ENCODE measurements at places on chromosomes 6 and 20.

DNA sequence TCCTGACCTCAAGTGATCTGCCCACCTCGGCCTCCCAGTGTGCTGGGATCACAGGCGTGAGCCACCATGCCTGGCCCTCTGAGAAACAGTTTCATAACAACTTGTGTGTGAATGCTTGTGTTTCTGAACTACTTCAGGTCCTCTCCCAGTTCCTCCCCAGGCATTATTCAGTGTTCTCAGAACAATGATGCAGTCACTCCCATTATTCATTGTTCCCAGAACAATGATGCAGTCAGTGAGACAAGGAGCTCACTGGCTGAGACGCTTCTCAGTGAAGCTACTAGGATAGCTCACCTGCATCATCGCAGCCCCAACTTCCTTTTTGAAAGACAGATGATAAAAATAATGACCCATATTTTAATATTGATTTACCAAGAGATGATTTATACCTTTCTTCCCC is 71.5 kb downstream of the NDUFAF5 start:
- no peak overlapping the region for H3K4me3 ChIP-seq
- no peaks in the 10 kb centered on the region for H3K27me3 ChIP-seq
- no peaks in the 10 kb centered on the region for H3K36me3 ChIP-seq
- H3K4me1 ChIP-seq: no peaks in the 10 kb centered on the region
- H3K27ac ChIP-seq: no peak overlapping the region
- DNase-seq: no peak

- H3K36me3 ChIP-seq: no peaks in the 10 kb centered on the region
- H3K4me1 ChIP-seq: no peaks in the 10 kb centered on the region
- DNase-seq: no peak
- no peak overlapping the region for H3K4me3 ChIP-seq
- no peak overlapping the region for H3K27ac ChIP-seq
- no peaks in the 10 kb centered on the region for H3K27me3 ChIP-seq
Observed at GRCh38 chr6:70424291-70424690, 11.0 kb downstream of the FAM135A start.

- DNase-seq: peak; percentile 26
- H3K4me1 ChIP-seq: no peaks in the 10 kb centered on the region
Observed at GRCh38 chr6:74357321-74357720, 661.3 kb downstream of the CD109 start.

- H3K36me3 ChIP-seq: peaks cover 3% of the 10 kb centered on the region
- no peak overlapping the region for H3K27ac ChIP-seq
- no peaks in the 10 kb centered on the region for H3K27me3 ChIP-seq
- DNase-seq: peak; percentile 68
- peaks cover 7% of the 10 kb centered on the region for H3K4me1 ChIP-seq
- no peak overlapping the region for H3K4me3 ChIP-seq
Observed at GRCh38 chr6:31769684-31770371, 7.3 kb downstream of the VWA7 start.

- no peak for DNase-seq
- H3K4me1 ChIP-seq: no peaks in the 10 kb centered on the region
- no peaks in the 10 kb centered on the region for H3K36me3 ChIP-seq
- H3K27ac ChIP-seq: no peak overlapping the region
- no peak overlapping the region for H3K4me3 ChIP-seq
- H3K27me3 ChIP-seq: no peaks in the 10 kb centered on the region
Observed at GRCh38 chr6:138997136-138997535, 9.1 kb upstream of the REPS1 start.

Data from mesenchymal stem cell (in vitro differentiated cells and primary cell).